ENCODE measurements at places on chromosomes 16 and 17.

DNA sequence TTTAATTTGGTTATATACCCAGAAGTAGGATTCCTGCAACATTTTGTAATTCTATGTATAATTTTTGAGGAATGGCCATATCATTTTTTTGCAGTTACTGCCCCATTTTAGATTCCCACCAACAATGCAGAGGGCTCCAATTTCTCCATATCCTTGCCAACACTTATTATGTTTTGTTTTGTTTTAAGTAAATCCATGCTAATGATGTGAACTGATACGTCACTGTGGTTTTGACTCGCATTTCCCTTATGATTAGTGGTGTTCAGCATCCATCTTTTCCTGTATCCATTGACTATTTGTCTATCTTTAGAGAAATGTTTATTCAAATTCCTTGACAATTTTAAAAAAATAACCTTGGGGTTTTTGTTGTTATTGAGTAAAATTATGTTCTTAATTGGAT lies 826.4 kb downstream of the CDH11 start:
- no peak for DNase-seq

- DNase-seq: no peak
Observed at GRCh38 chr16:13203725-13204124, 302.3 kb downstream of the SHISA9 start.

DNA sequence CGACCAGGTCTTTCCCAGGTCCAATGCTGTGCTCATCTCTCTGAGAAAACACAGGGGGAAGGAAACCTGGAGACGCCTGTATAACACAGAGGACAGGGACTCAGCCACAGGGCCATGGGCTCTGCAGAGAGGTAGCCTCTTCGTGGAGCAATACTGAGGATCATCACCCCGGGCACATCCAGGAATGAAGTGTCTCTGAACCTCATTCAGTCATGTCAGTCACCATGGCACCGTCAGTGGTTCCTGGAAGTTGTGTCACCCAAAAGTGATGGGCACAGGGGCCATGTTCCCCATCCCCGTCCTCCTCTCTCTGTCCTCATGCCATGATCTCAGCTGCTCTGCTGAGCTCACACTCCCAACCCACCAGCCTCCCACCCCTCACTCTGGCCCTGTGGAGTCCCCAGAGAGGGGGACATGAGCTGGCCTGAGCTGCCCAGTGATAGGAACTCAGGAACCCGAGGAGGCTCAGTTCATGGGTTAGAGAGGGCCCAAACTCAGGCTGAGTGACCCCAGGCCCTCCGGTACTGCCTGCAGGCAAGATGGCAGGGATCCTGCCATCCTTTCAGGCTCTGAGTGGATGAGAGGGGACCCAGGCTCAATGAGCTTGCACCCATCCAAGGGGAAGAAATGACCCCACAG lies 53.4 kb downstream of the PITPNM3 start:
- DNase-seq: no peak

DNA sequence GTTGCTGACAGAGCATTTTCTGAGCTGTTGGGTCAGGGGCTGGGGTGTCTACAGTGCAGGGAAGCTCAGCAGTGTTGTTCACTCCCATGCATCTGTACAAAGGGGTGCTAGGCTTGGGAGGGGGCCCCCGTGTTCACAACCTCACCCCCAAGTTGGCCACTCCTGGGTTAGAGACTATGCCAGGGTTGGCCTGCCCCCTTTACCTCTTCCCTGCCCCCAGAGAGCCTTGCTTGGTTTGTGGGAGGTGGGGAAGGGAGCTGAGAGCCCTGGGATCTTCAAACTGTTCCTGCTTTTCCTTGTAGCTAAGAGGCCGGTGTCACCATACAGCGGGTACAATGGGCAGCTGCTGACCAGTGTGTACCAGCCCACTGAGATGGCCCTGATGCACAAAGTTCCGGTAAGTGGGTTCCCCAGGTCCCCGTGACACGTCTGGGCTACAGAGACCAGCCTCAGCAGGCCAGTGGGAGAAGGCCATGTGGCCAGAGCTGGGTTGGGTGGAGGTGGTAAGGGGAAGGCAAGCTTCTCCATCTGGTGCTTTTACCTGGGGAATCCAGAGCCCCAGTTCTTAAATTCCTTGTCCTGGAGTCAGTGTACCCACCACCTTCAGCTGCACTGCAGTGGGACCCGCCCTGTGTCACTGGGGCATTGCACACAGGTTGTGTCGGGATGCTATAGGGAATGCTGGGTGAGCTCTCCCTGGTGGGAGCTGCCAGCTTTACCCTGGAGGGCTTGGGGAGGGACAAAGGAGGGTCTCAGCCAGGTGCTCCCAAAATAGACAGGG lies 11.8 kb downstream of the GPRC5C start:
- no peak for DNase-seq

DNA sequence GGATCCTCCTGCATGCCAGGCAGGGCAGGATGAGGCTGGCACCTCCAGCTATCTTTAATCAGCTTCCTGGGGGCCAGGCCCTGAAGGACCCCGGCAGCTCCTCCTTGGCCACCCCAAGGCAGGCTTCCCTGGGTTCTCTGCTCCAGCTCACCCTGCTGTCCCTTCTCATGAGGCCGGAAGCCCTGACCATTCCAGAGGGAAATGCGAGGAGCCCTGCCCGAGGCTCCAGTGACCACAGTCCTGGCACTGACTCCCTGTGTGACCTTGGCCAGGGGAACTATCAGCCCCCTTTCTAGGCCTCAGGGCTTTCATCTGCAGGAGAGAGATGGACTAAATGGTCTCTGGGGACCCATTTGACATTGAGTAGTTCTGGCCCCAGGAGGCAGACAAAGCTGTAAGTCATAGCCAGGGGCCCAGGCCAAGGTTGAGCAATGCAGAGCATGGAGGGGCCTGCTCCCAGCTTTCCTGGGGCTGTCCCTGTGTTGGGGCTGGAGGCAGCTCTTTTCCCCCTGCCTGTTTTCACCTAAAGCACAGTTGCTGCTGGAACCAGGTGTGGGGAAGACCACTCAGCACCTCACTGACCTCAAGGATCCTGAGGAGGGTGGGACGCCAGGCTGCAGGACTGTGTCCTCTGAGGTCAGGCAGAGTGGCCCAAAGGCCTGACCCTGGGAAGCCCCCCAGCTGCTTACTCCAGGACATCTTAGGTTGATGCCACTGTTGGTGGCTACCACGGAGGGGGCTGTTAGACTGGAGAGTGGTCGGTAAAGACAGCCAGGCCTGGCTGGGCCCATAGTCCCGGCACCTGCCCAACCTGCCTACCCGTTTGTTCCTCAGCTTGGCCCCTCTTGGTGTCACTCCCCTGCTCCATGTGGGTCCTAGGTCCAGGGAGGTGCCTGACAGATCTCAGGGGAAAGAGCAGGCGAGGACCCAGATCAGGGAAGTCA lies 8.1 kb downstream of the KCNH6 start:
- no peak for DNase-seq

GRCh38 chr17:69447726-69448125 lies 33.2 kb downstream of the MAP2K6 start:
- peak; percentile 59 for DNase-seq

- DNase-seq: no peak
Observed at GRCh38 chr17:15213381-15214087, 51.6 kb downstream of the PMP22 start.

Measured in pons (tissue), 1 donor.